ENCODE measurements at places on chromosomes 3 and 15.

DNA sequence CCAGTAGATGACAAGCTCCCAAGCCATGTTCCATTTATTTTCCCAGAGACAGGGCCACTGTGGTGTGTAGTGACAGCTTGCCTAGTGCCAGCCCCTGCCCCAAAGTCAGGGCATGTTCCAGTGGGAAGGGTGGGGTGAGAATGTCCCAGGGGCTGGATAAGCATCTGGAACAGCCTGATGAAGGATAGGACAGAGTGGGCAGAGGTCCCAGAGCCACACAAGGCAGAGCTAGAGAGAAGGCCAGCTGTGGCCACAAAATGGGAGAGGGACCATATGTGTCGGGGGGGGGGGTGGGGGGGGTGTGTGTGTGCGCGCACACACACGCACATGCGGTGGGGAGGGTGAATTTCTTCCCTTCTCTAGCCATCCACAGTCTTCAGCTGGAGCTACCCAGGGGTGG, 27.0 kb upstream of the TSPAN3 start:
- DNase-seq, result no peak

DNA sequence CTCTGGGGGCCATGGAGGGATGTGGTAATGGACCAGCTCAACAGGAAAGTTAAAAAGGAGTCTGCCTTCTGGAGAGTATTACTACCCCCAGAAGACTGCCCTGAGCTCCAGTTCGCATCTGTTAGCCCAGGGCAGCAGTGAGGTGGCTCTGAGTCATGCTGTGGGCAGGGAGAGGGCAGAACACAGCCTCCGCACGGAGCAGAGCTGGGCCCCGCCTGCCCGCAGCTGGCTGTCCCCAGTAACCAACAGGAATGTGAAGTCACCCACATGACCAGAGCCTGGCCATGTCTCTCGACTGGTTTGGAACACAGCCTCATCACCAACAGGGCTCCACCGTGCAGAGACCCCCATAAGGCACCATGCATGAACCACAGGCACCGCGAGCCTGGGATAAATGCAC, 62.1 kb downstream of the CYFIP1 start:
- DNase-seq, result no peak

DNA sequence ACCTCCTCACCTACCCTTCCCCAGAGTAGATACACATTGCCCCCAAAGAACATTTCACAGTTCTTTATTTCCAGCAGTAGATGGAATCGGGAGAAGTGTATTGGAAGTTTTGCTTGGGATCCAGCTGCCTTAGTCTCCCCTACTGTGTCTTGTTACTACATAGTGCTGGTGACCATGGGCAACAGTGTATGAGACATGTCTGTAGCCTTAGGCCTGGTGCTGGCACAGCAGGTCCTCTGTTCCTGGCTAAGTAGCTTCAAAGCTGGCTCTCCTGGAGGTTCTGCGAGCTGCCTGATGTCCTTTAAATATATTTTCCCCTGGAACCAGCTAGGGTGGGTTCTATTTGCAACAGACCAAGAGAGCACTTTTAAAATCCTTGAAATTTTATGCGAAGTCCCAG, 174.7 kb downstream of the THSD4 start:
- DNase-seq, result no peak

DNA sequence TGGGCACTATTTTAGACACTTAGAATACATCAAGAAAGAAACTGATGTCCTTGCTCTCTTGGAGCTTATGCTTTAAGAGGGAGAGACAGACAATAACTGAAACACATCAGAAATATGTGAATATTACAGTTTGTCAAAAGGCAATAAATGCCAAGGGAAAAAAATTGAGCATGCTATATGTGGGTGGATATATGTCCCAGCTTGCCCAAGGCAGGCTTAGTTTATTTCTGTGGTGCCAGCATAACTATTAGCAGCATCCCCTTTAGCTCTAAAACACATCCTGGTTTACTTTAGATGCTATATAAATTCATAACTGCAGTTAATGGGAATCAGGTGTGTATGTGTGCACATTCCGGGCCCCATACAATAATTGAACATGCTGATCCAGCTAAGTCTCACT, 191.2 kb upstream of the PDZRN3 start:
- no peak for DNase-seq

- no peak for DNase-seq
These were observed 211.2 kb downstream of the SHQ1 start for GRCh38 chr3:72636969-72637597.

All from cortex of kidney (tissue), 1 donor.